Panc1 (cell line): ENCODE measurements at places on chromosomes 3 and 15.

DNA sequence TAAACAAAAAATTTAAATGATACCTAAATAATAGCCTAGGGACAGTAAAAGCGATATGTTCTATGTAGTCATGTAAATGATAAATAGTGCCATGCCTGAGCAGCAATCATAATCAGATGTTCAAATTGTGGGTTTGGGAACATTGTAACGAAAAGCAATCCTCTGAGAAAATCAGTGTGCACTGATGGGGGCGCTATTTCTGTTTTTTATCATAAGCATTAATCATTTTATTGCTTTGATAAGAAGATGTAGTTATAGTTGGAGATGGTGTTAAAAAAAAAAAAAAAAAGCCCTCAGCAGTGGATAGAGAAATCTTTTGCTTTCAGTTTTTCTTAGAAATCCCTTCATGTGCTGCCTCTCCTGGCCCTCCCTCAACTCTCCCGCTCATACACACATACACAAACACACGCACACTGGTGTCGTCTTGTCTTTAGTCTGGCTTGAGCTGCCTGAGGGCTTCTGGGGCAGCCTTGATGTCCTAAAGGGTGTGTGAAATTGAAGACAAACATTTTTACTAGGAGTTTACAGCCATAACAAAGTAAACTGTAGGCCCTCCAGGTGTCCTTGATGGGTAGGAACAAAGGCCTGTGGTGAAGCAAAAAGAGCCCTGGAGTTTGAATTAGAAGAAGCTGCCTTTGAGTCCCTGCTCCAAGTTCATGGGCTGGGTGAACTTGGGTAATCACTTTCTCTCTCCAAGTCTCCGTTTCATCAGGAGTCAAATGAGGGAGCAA, 428.1 kb downstream of the SOX2 start:
- no peak for DNase-seq

GRCh38 chr15:55977231-55977630, 16.2 kb downstream of the NEDD4 start:
- DNase-seq, result no peak

DNA sequence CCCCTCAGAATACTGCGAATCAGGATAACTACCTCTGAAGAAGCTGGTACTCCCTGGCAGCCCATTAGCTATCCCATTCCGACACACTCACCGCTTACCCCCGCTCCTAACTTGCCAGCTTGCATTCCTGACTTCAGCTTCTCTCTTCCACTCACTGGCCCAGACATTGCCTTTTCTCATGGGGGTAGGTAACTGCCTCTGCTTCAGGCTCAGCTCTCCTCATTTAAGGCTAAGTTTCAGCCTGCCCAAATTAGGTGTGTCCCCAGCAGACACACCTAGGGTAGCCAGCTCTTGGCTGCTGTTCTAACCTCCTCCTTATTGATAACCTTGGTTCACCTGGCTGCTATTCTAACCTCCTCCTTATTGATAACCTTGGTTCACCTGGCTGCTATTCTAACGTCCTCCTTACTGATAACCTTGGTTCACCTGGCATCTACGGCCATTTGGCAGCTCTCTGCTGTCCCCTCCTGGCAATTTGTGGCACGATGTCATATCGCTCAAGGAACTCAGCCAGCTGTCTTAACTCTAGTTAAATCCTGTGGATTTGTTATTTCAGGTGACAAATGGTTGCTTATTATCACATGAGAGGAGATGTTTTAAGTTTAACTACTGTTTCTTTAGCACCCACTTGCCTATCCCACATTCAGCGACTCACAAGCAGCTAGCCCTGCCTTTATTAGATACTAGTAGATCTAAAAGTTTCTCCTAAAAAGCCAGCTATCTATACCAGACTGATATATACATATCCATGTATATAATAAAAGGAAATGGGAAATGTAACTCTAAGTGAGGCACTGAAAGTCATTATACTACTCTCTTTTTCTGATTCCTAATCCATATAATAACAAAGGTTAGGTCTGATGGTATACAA, 106.5 kb upstream of the ACP3 start:
- peak; percentile 18 for DNase-seq

GRCh38 chr15:51672155-51672687, 9.1 kb upstream of the SCG3 start:
- no peak for DNase-seq

GRCh38 chr3:53218131-53218530, 37.7 kb downstream of the TKT start:
- no peak for DNase-seq

GRCh38 chr3:13224967-13225366, 151.7 kb upstream of the IQSEC1 start:
- no peak for DNase-seq

DNA sequence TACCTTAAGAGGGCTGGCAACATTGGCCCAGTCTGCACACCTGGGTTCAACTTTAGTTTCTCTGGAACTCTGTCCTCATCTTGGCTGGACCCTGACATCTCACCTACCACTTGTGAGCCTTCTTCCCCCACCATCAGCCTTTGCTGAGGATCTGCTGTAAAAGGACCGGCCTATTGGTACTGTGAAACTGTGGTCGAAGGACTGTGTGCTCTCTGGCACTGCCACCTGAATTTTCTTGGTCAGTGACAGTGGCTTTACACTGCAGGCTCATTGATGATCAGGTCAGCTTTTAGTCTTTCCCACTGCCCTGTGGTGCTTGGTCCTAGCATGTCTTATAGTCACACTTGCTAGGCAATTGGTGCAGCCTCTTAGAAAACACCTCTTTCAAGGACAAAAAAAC, 86.9 kb downstream of the PEX5L start:
- DNase-seq, result no peak

DNA sequence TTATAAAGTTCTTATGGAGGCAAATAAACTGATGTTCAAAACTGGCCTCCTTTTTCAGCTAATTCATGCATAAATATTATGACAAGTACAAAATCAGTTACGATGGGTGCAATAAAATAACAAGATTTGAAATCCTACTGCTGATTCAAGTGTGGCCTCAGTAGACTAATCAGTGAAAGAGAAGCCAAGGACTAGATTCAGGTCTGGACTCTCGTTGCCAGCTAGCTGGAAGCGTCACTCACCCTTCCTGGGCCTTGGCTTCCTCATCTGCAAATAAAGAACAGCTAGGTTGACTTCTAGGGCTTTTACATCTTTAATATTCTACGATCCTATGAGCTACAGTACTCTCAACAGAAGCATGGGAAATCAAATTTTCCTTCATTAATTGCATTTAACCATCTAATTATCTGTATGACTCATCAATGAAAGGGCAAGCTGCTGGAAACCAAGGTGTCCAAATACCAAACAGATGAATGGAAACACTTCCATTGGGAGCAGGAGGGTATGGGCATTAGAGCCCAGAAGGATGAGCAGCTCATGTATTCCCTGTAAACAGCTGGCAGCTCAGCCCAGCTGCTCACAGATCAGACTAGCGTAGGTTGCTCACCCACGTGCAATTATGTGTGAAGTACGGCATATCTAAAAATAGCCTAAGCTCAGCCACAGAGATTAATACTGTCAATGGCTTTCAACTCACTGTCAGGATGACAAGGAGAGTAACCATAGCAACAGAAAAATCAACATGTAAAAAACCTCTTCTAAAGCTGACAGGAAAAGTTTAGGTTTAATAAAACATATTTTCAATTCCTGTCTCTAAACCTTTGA, 294.8 kb downstream of the PLCL2 start:
- no peak for DNase-seq

GRCh38 chr3:52696830-52697631, 8.6 kb downstream of the GLT8D1 start:
- no peak for DNase-seq

GRCh38 chr3:138429665-138430064, 4.8 kb upstream of the ESYT3 start:
- no peak for DNase-seq

- DNase-seq, result no peak
Measured at GRCh38 chr15:22851513-22851912, 13.0 kb downstream of the NIPA2 start.

DNA sequence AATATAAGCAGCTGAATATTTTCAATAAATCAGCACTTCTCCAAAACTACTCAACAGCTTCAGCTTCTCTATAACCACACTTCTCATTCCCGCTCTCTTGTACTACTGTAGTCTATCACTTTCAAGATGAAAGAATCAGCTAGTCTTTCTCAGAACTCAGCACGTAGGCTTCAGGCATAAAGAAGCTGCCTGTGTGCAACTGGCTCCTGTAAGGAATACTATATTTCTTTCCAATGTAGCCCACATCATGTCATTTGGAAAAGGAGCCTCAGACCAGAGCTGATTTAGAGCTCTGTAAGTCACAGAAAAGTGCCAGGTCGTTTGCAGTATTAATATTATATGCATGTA, 62.3 kb downstream of the FMN1 start:
- DNase-seq, result no peak

- DNase-seq, result no peak
Measured at GRCh38 chr3:78765671-78766485, 1001.9 kb downstream of the ROBO1 start.

DNA sequence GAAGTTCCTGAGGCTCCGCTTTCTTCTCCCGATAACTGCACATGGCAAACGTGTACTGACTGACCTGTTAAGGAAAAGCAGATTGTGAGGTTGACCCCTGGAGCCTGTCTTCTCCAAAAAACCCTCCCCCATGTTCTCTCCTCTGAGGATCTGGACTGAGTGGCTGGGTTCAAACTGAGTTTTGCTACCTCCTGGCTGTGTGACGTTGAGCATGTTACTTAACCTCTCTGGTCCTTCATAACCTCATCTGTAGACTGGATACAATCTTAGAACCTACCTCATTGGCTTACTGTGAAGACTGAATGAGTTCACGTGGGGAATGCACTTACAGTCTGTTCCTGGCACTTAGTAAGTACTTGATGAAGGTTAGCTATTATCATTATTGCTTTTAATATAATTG, 184.1 kb upstream of the FEZF2 start:
- no peak for DNase-seq

- DNase-seq, result no peak
Measured at GRCh38 chr3:4582624-4583023, 89.5 kb downstream of the ITPR1 start.

- no peak for DNase-seq
Measured at GRCh38 chr3:139970526-139970925, 35.5 kb downstream of the CLSTN2 start.

DNA sequence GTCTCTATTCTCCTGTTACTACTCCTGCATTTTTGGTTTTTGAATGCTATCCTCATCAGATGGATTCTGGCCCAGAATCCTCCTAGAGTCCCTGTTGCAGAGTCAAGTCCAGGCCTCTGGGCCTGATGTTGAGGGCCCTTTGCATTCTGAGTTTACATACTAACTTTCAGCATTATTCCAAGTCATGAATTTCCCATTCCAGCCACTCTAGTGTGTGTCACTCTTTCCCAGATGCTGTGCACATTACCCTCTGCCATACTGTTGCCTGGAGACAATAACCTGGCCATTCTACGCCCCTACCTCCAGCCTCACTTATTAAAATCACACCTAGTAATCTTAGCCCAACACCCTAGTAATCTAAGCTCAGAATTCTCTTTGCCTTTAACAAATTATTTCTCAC, 53.4 kb downstream of the GXYLT2 start:
- no peak for DNase-seq

- no peak for DNase-seq
Measured at GRCh38 chr15:43406189-43406588, 35.3 kb downstream of the TUBGCP4 start.

DNA sequence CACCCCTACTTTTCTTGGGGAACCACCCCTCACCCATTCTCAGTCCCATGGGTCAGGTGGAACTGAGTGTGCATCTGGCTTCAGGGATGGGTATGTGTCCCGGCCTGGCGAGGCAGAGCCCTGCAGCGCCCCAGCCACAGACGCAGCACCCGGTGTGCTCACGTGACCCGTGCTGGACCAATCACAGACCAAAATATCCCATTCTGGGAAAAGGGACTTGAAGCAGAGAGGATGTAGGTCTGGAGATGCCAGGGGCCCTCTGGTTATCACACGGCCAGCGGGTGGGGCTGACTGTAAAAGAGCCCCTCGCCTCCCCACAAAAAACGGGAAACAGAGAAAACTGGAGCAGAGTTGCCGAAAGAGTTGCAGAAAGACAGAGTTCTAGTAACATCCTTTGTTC, 138.0 kb upstream of the RAD18 start:
- DNase-seq, result no peak

DNA sequence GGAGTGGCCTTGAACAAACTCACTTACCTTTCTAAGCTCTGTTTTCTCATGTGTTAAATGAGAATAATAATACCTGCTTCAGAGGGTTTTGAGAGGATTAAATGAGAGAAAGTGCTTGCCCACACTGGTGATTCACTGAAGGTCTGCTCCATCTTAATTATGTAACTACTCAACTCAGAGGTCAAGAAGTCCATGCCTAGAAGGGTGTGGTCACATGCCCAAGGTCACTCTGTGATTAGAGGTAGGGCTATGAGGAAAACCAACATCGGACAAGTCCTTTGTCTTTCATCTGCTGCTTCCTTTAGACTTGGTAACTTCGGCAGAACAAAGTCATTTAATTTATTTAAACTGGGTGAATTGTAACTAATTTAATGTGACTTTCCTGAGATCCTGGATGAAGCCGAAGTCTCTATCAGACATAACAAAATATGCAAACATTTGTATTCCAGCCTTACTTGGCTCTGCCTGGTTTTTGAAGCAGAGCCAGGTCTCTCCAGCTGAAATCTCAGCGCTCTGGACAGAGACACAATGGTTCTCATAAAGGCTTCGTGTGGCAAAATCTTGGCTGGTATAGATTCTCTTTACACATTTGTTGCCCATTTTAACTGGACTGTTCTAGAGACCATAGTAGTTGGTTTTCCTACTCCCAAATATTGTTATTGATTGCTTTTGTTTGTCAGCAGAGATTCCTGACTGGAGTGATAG, 3.0 kb downstream of the CHRNA7 start:
- no peak for DNase-seq

- DNase-seq, result no peak
Measured at GRCh38 chr3:42652251-42652610, 1.3 kb upstream of the ZBTB47 start.

DNA sequence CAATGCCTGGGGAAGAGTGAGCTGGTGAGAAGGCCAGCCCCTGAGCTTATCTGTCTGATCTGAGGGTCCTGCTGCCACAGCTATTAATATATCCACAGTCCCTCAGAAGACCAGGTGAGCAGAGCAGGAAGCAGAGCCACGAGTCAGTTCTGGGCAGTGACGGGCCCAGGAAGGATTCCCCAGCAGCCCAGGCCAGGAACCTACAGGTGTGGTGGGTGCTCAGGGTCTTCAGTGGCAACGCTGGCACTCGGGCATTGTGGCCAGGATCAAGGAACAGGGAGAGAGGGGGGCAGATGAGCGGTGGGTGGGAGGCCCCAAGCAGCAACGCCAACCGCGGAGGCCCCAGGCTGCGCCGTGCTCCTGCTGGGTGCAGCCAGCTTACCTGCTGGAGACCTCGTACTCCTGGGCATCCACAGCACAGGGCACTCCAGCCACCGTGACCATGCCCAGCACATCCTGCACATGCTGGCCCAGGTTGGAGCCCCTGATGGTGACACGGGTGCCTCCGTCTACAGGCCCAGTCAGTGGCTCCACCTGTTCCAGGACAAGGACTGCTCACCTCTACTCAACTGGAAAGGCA, 12.3 kb downstream of the PLXNB1 start:
- DNase-seq, result no peak
